G401 (cell line): ENCODE measurements at places on chromosomes 3 and 15.

- no peak for DNase-seq
Observed at GRCh38 chr3:37725842-37726241, 135.8 kb upstream of the CTDSPL start.

GRCh38 chr3:8236264-8236663, 265.4 kb upstream of the LMCD1 start:
- no peak for DNase-seq

GRCh38 chr3:147615035-147615434, 205.9 kb downstream of the ZIC1 start:
- DNase-seq, result peak; percentile 42

- DNase-seq, result no peak
Observed at GRCh38 chr15:71201477-71201876, 86.2 kb downstream of the THSD4 start.

DNA sequence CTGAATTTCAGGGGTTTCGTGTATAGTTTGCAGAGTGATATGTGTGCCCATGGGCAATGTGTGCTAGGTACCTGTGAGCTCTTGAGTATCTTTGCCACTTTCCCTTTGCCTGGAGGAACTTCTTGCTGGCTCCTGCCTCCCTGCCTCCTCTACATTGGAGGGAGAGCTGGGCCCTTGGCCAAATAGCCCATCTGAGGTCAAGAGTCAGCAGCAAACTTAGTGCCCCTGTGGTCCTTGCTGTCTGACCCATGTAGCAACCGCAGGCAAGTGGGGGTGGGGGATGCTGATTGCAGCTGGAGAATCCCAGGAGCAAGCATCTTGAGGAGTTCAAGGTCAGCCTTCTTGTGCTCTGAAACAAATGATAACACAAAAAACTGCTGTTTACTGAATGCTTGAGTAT, 5.4 kb upstream of the TBC1D21 start:
- DNase-seq, result no peak

DNA sequence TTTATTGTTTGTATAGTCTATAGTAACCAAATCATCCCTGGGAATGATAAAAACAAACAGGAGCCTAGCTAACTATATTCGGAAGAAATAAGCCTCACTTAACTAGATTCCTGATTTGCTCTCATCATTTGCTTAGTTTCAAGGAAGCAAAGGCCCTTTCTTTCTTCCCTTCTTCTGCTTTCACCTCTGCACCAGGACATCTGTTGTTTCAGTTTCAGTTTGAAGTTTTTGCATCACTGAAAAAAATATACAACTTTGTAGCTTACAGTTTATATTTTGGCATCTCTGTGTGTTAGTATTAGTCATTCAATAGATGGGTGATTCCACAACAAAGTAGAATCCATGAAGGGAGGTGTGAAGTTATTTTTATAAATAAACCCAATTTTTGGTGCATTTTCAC, 113.6 kb upstream of the SNTN start:
- DNase-seq, result no peak

GRCh38 chr3:125959317-125960065, 9.5 kb upstream of the ROPN1B start:
- no peak for DNase-seq

GRCh38 chr3:122727294-122727693, 46.7 kb downstream of the PARP14 start:
- no peak for DNase-seq

GRCh38 chr15:39083213-39083612, 497.7 kb upstream of the THBS1 start:
- DNase-seq, result no peak
